ENCODE measurements at places on chromosomes 7 and 10.

DNA sequence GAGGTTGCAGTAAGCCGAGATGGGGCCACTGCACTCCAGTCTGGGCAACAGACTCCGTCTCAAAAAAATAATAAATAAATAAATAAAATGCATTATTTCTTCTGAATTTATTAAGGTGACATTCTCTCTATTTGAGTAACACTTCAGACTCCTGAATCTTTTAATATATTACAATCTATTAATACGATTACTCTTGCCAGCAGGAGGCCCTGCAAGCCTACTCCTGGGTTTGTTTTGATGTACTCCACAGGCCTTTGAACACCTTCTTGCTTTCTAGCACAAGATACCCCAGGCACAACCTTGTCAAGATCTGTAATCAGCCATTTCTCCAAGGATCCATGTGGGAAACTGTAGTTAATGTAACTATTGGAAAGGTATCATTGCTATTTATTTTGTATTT lies 63.5 kb downstream of the COBL start:
- DNase-seq, result no peak

DNA sequence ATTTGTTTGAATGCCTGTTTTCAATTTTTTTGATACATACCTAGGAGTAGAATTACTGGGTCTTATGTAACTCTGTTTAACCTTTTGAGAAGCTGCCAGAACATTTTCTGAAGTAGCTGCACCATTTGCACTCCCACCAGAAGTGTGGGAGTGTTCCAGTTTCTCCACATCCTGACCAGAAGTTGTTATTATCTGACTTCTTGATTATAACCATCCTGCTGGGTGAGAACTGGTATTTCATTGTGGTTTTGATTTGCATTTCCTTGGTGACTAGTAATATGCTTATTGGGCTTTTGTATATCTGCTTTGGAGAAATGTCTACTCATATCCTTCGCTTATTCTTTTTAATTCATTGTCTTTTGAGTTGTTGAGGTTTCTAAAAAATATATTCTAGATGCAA lies 117.2 kb upstream of the GLCCI1 start:
- DNase-seq, result no peak

- no peak for DNase-seq
Measured at GRCh38 chr10:86348321-86349210, 18.0 kb downstream of the GRID1 start.

GRCh38 chr7:36217961-36218284 lies 64.9 kb downstream of the EEPD1 start:
- no peak for DNase-seq

DNA sequence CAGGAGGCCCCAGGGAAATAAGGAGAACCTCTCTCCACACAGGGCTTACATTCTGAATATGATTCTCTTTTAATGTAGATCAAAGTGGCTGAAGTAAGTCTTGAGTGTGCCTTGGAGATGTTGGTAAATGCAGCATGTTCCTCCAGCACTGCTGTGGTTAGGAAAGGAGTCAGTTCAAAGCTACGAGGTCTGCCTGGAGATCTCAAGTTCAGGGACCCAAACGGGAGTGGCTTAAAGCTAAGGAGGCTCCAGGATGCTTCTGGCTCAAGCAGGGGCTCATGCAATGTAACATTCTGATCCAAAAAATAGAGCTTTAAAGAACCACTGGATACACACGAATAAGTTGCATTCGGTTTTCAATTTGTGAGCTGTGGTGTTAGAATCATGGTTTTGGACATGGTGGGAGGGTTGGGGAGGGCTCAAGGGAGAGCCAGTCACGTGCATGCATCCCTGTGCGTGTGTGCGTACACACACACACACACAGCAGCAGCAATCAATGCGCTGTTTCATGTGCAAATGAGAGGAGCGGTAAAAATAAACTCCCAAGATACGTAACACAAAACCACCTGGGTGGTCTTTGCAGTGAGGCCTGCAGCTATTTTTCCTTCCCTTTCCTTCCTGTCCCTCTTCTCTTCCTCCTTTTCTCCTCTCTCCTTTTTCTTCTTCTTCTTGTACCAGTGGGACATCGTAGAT lies 70.5 kb downstream of the AOAH start:
- DNase-seq, result no peak

GRCh38 chr7:99255463-99255862 lies 17.2 kb upstream of the MYH16 start:
- no peak for DNase-seq

DNA sequence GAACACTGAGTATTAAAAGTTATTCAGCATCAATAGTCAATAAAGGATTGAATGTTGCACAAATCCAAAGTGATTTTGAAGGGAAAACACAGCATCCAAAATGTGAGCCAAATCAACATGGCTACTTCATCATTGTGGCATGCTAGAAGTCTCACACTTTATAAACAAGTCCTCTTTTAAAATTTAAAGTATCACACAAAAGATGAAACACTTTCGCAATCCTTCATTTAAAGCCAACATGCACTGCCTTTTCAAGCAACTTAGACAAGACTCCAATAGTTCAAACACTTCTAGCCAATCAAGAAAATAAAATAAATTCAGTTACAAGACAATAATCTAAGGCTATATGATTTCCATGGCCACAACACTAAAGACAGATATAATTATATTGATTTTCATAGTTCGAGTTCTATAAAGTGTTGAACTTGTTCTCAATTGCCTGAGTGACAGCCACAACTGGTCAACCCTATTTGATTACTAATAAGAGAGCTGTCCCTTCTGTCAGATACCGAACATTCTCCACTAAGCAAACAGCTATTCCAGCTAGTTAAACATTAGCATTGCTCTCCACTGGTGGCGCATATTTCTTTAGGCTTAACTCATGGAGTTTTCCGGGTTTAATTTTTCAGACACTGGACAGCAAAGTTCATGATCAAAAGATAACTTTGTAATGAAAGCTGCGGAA lies 8.3 kb downstream of the EBF3 start:
- no peak for DNase-seq

- DNase-seq, result no peak
Measured at GRCh38 chr10:36469585-36469984, 655.8 kb upstream of the ANKRD30A start.

- no peak for DNase-seq
Measured at GRCh38 chr10:14485986-14486385, 155.3 kb upstream of the FRMD4A start.

DNA sequence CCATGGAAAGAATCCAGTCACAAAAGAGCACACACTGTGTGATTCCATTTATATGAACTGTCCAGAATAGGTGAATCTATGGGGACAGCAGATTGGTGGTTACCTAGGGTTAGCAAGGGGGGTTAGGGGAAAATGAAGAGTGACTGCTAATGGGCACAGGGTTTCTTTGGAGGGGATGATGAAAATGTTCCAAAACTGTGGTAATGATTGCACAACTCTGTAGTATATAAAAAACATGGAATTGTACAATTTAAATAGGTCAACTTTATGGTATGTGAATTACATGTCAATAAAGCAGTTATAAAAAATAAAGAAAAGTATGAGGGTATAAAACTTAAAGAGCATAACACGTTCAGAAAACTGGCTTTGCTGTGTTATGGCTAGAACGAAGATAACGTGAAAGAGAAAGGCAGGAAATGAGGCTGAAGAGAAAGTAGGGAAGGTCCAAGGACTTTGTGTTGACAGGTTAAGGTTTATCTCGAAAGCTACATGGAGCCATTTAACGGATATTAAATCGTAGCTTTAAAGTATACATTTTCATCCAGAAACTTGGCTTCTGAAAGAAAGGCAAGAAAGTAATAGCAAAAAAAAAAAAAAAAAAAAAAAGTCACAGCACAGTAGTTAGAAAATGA lies 26.4 kb upstream of the MSS51 start:
- no peak for DNase-seq

- peak; percentile 1 for DNase-seq
Measured at GRCh38 chr7:55309040-55309991, 55.8 kb upstream of the LANCL2 start.

GRCh38 chr10:16944986-16945385 lies 127.8 kb upstream of the RSU1 start:
- DNase-seq, result no peak

GRCh38 chr10:77872151-77872946 lies 54.2 kb downstream of the DLG5 start:
- no peak for DNase-seq

DNA sequence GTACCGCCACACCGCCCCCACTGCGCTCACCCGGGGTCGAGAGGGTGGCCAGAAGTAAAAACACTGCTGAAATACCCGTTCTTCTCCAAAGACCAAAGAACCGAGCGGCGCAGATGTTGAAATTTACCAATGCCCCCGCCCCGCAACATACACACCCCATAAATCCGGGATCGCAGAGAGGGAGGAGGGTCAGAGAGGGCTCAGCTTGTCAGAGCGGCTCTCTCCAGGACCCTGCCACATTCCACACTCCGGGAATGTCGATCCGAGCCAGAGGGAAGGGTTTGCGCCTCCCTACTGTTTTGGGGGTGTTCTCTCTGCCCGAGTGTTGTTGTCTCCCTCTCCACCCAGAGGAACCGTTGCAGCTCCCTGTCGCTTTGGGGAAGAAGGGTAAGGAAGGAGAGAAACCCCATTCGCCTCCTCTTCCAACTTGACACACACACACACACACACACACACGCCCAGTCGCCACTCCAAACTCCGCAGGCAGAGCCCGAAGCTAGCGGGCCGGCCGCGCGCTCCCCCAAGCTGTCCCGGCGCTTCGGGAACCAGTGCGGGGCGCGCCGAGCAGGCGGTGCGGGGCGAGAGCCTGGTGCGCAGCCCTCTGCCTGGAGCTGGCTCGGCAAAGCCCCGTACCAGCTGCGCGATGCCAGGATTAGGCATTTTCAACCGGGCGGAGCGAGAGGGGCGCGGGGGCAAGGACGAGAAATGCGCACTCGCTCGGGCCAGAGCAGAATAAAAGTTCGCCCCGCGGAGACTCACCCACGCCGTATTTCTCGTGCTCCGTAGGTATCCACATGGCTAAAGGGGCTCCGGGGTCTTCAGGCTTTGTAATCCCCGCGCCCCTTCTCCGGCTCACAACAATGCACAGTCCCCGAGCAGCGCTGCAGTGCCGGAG lies 609 bp downstream of the DOCK4 start:
- DNase-seq, result no peak

- DNase-seq, result peak; percentile 16
Measured at GRCh38 chr7:98202367-98203195, 8.7 kb upstream of the BHLHA15 start.

GRCh38 chr10:6013413-6014192 lies 36.3 kb upstream of the IL15RA start:
- no peak for DNase-seq

DNA sequence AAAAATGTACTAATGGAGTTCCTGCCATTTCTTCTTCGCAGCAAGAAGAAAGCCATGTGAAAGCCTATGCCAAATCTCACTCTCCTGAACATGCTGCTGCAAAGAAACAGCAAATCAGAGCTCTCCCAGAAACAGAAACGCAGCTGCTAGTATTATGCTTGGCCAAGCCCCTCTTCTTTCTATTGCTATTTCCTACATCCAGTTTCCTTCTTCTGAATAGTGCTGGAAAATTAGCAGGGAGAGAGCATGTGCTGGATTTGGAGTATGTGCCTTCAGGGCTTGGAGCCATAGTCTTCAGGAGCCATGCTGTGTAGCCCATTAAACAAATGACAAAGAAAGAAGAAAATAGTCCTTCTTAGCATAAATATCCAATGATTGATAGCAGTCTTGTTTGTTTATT lies 852.0 kb upstream of the PHF14 start:
- no peak for DNase-seq
